AG08395 (cell line): ENCODE measurements at places on chromosomes 7 and 10.

GRCh38 chr7:134104166-134104565 is 23.0 kb upstream of the LRGUK start:
- DNase-seq = no peak

DNA sequence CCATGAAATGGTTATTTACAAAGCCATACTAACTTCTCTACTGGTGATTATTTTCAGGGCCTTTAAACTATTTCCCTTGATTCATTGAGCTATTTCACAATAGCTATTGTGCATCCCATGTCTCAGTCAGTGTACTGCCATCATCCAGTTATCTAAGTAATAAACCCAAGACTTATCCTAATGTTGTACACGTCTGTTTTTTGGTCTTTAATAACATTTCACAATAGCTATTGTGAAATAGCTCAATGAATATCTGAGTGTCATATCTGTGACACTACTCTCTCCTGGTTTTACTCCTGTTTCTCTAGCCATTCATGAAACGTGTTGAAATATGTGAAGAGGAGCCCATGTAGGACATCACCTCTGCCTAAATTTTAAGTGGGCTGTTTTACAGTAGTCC is 36.5 kb upstream of the TMEM140 start:
- DNase-seq = no peak

DNA sequence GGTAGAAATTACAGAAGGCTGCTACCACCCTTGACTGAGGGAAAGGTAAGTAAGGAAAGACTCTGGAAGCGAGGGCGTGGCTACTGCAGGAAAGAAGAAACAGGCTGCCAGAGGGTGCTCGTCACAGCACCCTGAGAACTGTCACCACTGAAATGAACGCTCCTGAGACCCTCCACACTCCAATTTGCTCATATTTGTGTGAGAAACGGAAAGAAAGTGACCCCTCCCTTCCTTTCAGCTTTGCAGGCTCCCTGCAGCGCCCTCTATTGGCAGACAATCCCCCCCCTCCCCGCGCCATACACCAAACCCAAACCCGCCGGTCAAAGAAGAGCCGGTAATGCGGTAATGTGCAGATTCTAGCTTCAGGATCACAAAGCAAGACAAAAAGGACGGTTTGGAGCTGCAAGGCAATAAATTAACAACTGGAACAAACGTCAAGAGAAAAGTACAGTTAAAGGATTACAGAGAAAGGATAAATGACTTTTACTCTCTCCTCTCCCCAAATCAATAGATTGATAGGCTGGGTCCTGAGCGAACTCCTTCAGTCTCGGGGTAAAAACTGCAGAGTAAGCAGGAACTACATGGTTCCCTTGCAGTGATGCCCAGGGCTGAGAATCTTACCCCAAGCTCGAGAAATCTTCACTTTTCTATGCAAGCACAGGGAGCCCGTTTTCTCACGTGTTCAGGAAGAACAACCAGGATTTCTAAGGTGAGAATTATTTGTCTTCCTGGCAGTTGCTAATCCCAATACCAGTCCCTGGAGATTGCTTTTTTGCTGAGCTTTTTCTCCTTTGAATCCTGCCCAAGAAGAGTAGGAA is 47.6 kb downstream of the STEAP1B start:
- DNase-seq = peak; percentile 47

DNA sequence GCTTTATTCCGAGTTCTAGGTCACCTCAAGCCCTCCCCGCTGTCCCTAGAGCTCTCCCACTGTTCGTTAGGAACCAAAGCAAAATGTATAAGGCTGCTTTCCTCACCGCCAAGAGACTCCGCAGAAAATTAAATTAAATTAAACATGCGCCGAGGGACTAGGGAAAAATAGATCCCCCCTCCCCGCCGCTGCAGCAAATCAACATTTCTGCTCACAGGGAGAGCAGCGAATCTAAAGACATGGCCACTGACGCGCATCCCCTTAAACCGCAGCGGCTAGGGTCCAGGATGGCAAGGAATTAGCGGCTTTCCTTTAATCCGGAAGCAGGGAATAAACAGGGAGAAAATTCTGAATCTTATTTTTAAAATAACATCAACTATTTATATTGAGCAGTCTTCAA is 7.6 kb downstream of the SP8 start:
- no peak for DNase-seq

DNA sequence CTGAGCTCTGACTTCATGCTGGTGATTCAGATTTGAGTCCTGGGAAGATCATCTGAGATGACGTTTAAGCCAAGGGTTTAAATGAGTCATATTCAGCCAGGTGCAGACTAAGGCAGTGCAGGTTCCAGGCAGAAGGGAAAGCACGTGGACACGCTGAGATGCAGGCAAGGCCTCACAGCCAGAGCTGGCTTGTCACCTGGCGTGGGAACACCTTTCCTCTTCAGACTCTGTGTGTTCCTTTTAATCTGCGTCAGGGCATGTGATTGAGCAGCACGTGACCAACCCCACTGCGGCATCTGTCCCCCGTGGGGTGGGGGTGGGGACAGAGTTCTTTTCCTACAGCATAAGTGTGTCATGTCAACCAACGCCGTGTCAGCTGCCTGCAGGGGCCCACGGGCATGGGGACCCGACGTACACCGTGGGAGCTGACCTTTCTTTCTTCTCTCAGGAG is 10.7 kb upstream of the IDI2 start:
- DNase-seq = no peak

GRCh38 chr7:158997471-158997870 is 141.1 kb downstream of the DYNC2I1 start:
- no peak for DNase-seq

GRCh38 chr10:65911151-65911835 is 1014.5 kb upstream of the LRRTM3 start:
- DNase-seq = no peak

DNA sequence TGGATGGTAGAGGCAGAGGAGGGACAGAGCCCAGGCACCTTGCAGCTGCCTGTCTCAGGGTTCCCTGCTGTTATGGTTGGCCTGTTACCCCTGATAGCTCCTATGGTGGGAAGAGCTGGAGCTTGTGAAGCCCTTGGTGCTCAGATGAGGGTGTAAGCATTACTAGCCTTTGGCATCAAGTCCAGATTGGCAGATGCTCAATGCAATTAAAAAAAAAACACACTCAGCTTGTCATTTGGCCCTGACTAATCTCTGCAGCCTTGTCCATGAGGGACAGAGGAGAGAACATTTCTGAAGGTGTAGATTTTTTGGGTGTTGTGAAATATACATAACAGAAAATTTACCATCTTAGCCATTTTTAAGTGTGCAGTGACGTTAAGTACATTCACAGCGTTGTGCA is 86.3 kb downstream of the PLPP4 start:
- no peak for DNase-seq

GRCh38 chr10:110310741-110311140 is 6.0 kb upstream of the SMNDC1 start:
- DNase-seq = no peak

DNA sequence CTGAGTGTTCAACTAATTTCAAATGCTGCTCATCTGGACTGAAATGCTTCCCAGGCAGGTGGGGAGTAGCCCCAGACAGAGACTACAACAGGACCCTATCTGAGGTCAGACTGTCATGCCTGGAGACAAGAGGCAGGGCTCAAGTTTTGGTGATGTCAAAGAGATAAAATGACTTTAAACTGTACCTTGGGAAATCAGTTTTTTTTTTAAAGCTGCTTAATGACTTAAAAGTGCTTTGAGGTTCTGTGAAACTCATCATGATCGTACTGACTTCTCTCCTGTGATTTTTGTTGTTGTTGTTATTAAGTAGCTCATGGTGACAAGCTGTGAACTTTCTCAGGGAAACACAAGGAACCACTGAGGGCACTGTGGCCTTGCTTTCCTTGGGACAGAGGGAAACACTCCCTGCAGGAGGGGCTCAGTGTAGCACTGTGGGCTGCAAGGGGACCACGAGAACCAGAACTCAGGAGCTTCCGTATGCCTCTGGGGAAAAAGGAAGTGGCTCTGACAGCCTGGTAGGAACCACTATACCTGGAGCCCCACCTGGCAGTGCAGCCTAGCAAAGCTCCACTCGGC is 9.5 kb downstream of the HIPK2 start:
- no peak for DNase-seq

GRCh38 chr7:130814778-130815335 is 80.8 kb upstream of the KLF14 start:
- peak; percentile 31 for DNase-seq

DNA sequence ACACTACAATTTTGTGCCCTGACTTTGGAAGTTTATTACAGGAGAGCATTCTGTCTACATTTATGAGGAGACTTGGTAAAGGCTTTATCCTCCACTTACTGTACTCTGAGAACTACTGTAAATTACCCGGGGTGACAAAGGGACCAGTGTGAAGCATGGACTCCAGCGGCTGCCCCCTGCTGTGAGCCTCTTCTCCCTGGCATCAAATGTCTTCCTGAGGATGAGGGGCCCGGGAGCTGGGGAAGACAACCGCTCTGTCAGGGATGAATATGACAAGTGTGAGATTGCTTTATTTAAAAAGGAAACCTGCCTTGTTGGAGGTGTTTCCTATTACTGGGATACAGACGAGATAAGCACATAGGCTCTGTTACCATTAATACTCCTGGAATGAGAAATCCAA is 714.8 kb downstream of the CCSER2 start:
- DNase-seq = no peak

- peak; percentile 49 for DNase-seq
These were observed 84.0 kb downstream of the GATA3 start for GRCh38 chr10:8138471-8138870.

DNA sequence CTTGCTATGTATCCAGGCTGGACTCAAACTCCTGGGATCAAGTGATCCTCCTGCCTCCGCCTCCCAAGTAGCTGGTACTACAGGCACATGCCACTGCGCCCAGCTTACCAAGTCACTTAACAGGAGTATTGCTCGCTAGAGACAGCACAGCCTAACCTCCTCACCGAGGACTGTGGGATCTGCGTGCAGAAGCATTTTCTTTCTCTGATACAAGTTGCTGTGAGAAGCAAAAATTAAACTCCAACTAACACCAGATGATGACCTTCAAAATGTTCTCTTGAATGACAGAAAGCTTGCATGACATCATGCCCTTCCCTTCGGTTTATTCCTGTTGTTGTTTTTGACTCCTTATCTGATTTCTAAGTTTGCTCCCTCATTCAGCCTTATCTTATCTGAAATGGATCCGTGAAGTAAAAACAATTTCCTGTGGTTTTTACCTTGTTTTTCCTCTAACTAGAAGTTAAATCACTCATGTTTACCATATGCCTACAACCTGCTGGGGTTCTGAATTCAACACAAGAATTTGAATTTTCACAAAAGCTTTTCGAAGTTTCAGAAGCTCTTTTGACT is 94.4 kb upstream of the KIF5B start:
- no peak for DNase-seq

DNA sequence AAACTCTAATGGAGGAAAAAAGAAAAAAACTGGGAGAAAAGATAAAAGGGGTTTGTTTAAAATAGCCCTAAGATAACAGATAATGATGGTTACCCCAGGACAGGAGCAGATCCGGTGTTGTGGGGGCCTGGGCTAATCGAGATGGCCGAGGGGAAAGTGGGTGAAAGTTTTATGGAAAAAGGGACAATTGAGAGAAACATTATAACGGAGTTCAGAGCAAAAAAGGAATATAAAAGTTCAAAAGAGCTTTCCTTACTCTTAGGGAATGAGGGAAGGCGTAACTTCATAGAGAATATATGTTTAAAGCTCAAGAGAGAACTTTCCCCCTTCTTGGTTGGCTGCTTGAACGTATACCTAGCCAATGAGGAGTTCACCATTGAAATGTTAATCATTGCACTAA is 131.4 kb downstream of the BAMBI start:
- no peak for DNase-seq

- no peak for DNase-seq
These were observed 13.9 kb upstream of the SH2D4B start for GRCh38 chr10:80523773-80524172.

DNA sequence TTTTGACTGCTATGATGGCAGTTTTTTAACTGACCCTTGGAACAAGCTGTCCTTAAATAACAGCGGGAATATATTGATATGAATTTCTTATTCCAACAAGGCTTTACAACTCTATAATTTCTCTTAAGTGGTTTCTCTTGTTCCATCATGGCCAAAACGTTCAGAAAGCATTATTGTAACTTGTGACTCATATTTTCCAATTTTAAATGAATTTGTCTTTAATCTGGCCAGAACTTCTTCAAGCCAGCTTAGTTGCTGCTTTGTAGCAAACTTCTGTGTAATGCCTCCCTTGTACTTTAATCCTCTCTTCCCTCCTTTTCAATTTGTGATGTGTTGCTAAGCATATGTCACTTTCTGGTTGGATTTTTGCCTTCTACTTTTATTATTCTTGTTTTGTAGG is 271.9 kb downstream of the KIF20B start:
- no peak for DNase-seq

DNA sequence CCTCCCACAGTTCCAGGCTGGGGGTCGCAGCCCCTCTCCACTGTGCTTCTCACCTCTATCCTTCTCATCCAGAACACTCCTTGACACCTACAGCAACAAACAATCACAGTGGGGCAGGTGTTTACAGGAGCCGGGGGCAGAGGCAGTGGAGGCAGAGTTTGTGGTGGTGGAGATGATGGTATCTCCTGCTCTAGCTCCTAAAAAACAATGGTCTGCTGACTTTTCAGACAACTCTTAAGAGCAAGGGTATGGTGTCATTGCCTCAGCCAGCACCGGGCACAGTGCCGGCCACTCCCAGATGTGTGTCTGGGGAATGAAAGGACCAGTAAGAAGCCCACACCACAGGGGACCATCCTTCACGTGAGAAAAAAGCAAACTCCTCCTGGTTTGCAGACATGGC is 36.3 kb upstream of the ANTXRL start:
- DNase-seq = no peak

GRCh38 chr10:109106604-109107003 is 816.7 kb downstream of the XPNPEP1 start:
- no peak for DNase-seq

DNA sequence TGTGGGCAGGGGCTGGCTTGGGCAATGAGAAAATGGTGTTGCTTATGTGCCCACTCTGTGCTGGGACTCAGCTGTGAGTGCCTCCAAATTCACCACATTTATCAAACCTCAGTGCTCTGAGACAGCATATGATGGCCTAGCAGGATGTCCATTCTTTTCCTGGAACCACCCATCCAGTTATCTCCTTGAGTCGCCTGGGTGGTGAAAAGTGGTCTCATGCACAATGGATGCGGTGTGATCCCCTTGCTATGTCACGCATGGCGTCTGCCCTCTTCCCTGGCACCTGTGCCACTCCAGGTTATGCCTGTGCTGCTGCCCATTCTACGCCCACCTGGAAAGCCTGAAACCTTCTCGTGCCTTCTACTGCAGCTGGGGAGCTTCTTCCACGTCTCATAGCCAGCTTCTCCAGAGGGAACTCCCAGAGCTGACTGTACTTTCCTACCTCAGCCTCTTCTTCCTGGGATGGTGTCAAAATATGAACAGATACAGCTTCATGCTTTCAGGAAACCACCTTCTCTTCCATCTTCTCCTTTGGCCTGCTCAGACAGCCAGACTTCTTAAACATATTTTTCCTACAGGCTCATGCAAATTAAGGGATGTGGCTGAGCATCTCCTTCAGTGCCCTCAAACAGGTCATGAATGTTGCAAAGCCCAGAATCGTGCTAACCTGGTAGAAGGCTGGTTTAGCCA is 147.3 kb downstream of the PFKFB3 start:
- DNase-seq = no peak
